ENCODE measurements at places on chromosomes 1 and 21.

GRCh38 chr1:113714606-113715269 is 44.5 kb downstream of the PHTF1 start:
- DNase-seq = no peak

- DNase-seq = no peak
These were observed 6.3 kb upstream of the FOXD2 start for GRCh38 chr1:47431534-47431933.

GRCh38 chr1:16256478-16256877 is 19.5 kb upstream of the CPLANE2 start:
- no peak for DNase-seq

- DNase-seq = no peak
These were observed 193.4 kb downstream of the APP start for GRCh38 chr21:25977068-25977611.

DNA sequence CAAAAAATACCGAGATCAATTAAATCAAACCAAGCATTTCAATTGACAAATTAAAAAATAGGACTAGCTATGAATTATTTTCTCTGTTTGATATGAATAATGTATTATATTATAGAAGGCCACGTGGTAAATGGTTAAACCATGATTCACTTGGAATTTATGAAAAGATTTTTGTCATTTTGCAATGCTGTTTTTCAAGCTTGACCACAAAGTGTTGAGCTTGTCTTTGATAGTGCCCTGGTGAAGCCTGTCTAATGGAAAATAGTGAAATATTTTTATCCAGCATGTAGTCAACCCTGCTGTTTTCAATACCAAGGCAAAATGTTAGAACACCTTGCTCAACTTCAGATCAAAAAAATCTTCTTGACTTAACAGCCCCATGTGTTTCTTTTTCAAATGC is 288.0 kb upstream of the PRMT6 start:
- no peak for DNase-seq

GRCh38 chr1:17437580-17438317 is 1.7 kb downstream of the RCC2 start:
- DNase-seq = peak; percentile 15

- DNase-seq = no peak
These were observed 16.3 kb upstream of the IFNLR1 start for GRCh38 chr1:24203404-24203803.

DNA sequence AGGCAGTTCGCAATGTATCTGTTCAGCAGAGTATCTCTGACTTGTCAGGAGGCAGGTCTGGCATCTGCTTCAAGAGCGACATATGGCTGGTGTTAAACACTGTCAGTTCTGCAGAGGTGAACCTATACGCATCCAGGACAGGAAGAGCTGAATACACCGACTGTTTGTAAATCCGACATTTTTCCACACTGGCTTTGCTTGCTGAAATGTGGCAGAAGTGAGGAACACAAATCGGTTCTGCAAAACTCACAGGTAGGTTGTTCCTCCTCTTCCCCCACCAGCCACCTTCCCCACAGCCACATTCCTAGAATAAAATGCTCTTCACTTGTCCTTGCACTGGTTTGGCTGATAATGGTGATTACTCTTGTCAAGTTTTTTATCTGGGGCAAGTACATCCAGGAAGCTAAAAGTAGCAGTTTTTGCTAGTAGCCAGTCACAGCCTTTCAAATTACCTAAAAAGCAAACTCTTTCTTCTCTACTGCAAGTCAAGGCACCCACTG is 289.2 kb downstream of the GRIK1 start:
- DNase-seq = no peak

All from T-cell (primary cell).